ENCODE measurements at places on chromosomes 2 and 18.

DNA sequence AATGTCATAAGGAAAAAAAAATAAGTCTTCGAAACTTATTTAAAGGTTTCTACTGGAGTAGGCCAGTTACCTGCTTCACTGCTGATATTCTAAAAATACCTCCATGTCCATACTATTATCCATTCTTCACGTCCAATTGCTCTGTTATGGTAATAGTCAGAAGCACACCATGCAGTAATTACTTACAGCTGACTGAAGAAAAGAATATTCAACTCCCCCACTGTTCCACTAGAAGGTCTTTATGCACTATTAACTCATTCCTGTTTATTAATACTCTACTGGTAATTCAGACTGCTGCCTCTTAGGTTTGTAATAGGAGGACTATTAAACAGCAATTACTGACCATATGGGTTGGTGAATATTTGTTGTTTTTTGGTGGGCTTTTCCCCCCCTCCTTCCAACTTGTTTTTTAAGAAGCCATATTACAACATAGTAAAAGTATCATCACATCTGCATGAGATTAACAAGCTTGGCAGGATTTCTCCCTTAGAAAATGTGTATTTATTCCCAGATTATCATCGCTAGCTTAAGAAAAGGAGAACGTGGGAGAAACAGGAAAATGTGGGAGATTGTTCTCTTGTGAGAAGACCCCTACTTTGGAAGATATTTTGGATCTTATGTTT is 806.4 kb upstream of the FANCL start:
- no peak for DNase-seq

GRCh38 chr2:19369341-19369955 is 11.0 kb upstream of the OSR1 start:
- DNase-seq, result no peak

DNA sequence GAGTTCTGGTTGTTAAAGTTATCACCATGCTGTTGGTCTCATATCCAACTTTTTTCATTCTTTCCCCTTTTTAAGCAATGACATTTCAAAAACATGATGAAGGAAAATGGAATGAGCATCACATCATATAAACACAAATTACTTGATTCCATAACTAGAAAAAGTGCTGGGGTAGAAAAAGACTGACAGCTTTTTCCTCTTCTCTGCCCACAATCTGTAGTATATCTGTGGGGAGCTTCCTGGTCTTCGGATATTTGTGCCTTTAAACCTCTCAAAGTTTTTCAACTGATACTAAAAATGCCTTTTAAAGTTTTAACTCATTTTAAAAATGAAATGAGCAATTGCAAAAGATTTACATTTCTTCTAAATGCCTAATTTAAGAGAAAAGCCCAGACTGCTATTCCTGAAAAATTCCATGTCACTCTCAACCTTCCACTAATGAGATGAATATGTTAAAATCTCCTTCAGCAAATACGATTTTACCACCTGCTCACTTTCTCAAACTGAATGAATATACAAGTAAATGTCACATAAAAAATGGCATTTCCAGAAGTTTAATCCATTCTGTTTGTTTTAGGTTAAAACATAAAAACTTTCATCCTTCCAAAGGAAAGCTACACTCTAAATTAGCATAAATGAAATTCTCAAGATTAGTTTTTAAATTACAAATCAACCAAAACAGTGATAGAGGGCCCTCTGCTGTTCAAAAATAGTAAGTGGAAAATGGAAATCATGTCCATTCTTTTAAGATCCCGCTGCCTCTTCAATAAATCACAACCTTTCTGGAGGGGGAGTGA is 2.1 kb downstream of the DNAH7 start:
- DNase-seq, result no peak

DNA sequence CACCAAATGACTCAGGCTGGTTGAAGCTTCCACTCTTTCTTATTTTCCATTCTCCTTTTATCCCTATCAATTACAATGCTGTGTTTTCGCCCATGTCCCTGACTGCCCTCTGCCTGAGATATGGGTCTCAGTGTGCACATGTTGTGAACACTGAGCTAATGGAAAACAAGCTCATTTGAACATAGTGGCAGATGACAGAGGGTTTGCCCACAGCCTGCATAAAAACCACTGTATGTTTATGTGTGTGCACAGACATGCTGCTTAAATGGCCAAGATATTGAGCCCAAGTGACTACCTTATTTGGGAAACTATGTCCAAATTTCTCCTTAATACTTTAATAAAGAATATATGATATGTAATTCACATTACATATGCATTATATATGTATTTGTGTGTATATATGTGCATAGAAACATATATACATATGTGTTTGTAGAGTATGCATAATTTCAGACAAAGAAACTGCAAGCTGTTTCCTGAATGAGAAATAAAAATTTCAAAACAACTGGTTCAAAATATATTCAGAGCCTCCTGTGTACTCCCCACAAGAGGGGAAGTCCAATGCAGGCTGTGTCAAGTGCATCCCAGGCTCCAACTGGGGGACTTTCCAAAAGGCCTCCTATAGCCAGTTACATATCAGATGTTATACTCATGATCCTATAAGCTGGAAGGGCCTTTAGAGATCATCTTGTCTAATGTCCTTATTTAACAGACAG is 92.7 kb upstream of the CD302 start:
- DNase-seq, result no peak

- no peak for DNase-seq
These were observed 178.0 kb upstream of the SPOPL start for GRCh38 chr2:138323382-138324067.

- DNase-seq, result no peak
These were observed 57.9 kb upstream of the KCNE4 start for GRCh38 chr2:222993920-222994650.

- no peak for DNase-seq
These were observed 82.6 kb downstream of the PKP4 start for GRCh38 chr2:158539176-158540005.

- DNase-seq, result no peak
These were observed 40.1 kb upstream of the SPATS2L start for GRCh38 chr2:200266406-200266805.

Measured in naive thymus-derived CD8-positive, alpha-beta T cell (primary cell).